ENCODE measurements at places on chromosomes 1 and 21. TPM values are rescaled to one million over a fixed set of nuclear protein-coding genes. Genes with fewer than 3 reads are reported as not detected.

LPAR3 gene
- 0.17 TPM for total RNA-seq

KRTAP10-4 gene
- total RNA-seq, result not detected

COL8A2 gene
- total RNA-seq, result 3.0 TPM

OR14C36 gene
- total RNA-seq, result not detected

SHE gene
- 177 TPM for total RNA-seq

CD1D gene
- total RNA-seq, result not detected

FAAH gene
- total RNA-seq, result 2.6 TPM

SHISAL2A gene
- not detected for total RNA-seq

KRTAP13-1 gene
- not detected for total RNA-seq

KRTAP11-1 gene
- not detected for total RNA-seq

DNA sequence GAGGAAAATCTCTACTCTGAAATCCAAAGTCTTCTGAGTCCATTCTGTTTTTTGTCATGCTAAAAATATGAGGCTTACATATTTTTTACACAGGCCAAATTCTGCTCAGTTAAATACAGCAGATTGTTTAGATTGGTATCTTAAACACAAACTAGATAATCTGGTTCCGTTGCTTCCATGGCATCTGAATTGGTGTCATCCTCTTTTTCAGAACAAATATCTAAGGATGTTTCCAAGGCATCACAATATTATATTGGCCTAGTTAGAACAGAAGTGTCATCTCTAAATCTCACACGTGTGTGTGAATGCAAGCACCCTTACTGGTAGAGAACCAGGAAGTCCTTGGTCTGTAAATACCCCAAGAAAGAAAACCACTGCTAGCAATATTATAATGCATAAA is 151.2 kb downstream of the NRIP1 start:
- DNase-seq, result no peak

DNA sequence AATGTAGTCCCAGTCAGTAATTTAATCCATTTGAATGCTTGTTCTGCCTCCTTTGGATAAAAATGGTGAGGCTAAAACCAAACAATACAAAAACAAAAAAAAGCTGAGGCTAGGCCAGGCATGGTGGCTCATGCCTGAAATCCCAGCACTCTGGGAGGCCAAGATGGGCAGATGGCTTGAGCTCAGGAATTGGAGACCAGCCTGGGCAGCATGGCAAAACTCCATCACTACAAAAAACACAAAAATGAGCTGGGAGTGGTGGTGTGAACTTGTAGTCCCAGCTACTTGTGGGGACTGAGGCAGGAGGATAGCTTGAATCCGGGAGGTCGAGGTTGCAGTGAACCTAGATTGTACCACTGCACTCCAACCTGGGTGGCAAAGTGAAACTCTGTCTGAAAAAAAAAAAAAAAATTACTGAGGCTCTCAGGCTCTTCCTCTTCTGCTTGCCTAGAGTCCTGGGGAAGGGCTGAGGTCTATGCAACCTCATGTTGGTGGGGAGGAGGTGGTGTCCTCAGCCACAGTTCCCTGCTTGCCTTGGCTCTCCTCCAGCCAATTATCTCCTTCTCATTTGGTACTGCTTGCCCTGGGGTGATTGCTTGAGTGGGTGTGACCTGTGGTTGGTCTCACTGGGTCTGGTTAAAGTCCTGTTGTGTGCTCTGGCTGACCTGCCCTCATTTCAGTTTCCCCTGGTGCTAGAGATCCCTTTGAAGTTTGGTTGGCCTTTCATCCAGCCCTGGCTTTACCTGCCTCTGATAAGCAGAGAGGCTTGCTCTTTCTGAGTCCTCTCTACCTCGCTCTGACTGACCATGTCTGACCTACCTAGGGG is 20.9 kb downstream of the S1PR1 start:
- no peak for DNase-seq

- peak; percentile 93 for DNase-seq
Observed at GRCh38 chr21:36422279-36423098, 37.3 kb downstream of the CHAF1B start.

GRCh38 chr1:217673387-217673786 is 42.2 kb downstream of the SPATA17 start:
- DNase-seq, result no peak

DNA sequence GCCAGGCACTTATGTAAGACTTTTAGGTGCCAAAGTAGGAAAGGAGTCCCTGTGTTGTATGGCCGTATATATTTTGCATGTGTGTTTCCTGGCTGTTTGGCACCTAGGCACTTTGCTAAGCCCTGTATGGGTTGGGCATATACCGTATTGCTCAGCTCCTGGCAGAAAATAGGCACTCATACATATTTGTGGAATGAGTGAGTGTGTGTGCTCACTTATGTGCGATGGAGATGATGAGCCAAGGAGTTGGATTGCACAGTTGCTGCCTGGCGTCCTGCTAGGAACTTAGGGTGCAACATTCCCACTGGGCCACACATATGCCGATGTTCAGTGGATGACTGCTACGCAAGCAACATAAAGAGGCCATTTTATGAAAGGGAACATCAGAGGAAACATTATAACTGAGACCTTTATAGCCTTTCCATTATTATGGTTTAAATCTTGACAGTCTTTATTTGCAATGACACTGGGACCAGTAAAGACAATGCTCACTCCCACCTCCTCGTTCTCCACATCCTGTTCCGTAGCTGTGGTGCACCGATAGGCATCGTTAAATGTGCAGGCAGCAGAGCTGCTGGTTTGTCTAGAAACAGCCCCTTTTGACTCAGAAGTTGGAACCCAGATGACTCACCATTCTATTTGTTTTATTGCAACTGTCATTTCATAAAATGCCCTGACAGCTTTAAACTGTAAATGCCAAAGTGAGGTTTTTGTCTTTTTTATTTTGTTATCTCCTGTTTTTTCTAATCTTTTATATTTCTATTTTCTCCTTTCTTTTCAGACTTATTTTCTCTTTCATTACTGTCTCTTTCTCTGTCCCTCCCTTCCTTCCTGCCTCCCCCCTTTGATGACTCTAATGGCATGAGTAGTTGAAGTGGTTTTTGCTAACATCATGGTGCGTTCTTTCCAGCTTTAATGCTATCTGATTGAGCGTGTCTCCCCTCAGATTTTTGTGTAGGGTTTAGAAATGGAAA is 36.1 kb downstream of the PEX14 start:
- peak; percentile 83 for DNase-seq

DNA sequence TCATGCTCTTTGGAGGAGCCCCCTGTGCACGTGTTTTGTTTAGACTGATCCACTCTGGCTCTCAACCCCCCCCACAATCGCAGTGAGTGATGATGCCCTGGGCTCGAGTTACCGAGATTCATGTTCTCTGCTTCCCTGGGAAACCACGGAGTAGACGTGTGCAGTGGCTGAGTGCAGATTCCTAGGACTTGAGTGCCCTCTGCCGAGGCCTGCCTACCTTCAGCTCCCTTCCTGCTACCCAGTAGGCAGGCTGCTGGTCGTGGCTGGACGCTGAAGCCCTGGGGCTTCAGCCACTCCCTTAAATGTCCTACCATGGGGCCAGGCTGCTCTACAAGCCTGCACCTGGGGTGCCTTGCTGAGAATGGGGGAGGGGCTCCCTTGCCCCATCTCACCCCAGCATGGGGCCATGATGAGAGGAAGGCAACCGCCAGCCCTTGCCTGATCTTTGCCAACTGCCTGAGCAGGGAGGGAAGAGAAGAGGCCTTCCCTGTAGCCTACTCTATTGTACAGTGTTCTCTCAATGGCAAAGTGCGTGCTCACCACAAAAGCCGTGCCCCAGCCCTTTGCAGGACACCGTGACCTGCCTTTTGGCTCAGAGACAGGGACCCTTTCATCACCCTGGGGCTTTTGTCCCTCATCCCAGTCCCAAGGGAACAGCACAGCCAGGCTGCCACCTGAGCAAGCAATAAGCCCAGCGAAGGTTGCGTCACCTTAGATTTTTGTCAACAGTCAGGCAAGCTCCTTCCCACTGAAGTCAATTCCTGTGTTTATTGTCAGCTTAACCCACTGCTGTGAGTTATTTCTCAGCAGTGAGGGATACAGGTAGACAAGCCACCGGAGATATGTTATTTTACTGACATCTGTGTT is 4.1 kb upstream of the GRIK3 start:
- DNase-seq, result peak; percentile 41

DNA sequence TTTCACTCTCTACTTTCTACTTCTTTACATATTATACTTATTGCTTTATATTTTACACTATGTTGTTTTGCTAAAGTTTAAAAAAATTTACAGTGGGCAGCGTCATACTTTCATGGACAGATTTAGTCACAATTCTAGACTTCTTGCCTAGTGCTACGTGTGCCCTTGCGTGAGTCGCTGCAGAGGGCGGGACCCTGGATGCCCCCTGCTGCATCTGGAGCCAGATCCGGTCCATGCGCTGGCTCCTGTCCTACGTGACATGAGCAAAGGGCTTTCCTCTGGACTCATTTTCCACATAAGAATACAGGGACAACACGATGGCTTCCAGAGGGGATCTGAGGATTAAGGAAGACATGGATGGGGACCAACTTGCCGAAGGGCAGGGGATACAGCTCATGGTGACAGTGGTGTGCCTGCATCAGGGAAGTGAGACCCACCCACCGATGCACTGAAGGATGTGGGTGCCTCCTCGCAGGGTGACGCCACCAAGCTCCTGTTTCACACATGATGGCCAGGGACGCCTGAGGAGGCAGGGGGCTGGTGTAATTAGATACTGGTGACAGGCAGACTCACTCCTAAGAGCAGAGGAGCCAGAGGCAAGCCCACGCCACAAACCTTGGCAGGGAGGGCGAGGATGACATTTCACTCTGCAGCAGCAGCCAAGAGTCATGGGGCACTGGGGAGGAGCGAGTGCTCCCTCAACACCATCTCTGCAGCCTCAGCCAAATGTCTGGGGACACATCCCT is 86.6 kb downstream of the DMRTB1 start:
- DNase-seq, result no peak

DNA sequence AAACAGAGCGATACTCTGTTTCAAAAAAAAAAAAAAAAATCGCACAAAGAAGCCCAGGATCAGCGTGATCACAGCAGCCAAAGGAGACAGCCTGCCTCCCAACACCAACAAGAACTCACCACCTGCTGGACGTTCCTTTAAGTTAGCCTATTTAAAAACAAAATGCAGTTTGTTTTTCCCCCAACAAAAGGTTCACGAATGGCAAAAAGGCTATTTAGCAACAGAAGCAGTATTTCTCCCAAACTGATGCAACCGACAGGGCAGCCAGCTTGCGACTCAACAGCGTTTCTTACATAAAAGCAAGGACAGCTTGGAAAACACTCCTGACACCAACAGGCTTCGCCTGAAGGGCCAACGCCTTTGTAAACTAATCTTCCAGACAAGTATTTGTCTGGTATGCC is 6.8 kb downstream of the SSU72 start:
- peak; percentile 29 for DNase-seq

DNA sequence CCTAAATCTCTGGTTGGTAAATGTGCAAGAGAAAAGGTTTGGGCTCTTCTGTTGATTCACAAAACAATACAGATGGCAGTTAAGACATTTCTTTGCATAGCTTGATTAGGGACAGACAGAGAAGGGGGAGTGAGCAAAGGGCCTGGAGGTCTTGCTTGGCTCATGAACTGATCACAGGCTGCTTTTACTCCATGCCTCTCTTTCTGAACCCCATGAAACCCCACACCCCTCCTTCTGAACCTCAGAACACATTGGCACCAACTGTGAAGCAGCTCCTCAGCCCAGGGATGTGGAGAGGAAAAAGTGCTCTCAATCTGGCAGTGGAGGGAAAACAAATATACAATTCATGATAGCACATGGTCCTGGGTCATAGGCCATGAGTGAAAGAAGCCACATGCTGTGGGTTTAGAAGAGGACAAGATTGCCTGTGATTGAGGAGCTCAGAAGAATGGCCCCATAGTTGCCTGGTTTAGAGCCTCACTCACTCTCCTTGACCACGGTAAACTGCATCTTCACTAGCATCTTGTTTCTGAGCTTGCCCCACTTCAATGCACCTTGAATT is 111.6 kb upstream of the GADD45A start:
- no peak for DNase-seq

DNA sequence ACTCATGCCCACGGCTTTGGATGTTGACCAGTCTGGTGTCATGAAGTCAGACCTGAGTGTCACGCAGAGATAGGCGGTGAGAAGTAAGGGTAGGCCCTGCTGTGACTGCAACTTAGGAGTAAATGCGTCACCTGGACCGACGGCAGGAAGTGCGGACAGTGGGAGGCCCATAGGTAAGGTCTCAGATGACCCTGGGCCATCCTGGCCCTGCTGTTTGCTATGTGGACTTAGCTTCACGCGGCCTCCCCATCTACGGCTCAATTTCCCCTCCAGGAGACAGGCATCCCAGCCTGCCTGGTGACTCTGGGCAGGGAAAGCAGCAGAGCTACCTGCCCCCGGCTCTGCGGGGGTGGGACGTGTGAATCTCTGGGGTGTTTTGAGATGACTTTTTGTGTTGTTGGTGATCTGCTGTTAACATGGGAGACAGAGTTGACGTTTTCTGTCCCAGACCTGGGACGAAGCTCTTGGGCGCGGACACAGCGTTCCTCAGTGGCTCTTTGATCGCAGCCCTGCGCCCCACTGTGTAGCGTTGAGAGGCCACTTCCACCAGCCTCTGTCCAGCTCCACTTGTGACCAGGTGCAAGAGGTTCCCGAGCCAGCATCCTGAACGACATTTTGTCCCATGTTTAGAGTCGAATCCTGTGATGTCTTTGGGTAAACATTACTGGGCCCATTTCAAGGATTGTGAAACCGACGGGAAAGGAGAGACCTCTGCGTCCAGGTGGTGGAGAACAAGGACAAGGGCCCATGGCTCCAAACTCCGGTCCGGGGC is 39.9 kb downstream of the CRYAA start:
- no peak for DNase-seq

- DNase-seq, result no peak
Observed at GRCh38 chr1:57468641-57469523, 45.0 kb upstream of the DAB1 start.

DNA sequence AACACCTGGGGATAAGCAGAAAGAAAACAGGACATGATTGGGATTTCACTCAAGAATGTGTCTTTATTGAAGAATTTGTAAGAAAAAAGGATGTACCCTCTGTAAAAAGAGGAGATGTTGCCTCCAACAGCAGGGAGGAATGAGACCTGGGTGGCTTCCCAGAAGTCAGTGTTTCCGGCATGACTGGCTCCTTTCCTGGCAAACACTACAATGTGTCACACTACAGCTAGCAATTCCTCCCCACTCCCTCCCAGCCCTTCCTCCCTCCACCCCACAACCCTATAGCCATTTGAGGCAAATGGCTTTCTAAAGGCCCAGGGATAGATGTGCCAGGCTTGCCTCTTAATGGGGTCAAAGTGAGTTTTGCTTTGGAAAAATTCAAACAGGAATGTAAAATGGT is 11.5 kb upstream of the COL8A2 start:
- DNase-seq, result peak; percentile 84

Measured in dermis blood vessel endothelial cell (primary cell).